Activated naive CD4-positive, alpha-beta T cell treated with anti-CD3 and anti-CD28 coated beads for 36 hours (primary cell): ENCODE measurements at places on chromosomes 1 and 21. TPM values are rescaled to one million over a fixed set of nuclear protein-coding genes. Genes with fewer than 3 reads are reported as not detected.

The ANKRD35 gene
- 0.19 TPM for total RNA-seq

The BSDC1 gene
- total RNA-seq: 35.2 TPM

DNA sequence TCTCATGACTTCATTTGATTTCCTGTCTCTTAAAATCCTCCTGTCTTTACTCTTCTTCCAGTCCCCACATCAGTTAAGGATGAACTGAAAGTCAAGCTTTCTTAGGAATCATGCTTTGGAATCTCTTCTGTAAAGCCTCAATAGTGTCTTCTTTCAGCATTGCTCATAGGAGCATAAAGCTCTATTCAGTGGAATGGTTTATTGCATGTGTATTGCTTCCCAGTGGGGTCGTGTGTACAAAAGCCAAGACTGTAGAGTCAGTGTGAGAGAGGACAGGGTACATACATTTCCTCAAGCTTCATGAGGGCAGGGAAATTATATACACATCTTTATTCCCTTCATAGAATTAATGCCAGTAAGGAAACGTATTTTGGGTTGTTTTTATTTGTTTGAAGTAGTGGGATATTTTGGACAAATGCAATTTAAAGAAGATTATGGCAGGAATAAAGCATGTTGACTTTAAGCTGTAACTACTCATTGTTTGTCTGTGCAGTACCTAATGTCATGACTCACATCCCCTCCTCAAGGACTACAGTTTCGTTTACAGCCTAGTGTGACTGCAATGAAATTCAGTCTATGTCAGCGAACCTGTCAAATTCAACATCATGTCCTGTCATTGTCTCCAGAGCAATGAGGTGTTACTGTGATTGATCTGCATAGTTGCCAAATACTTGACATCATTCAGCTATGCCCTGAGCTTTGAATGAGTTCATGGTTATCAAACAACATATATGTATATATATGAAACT lies 2164.2 kb downstream of the NCAM2 start:
- DNase-seq: no peak

DNA sequence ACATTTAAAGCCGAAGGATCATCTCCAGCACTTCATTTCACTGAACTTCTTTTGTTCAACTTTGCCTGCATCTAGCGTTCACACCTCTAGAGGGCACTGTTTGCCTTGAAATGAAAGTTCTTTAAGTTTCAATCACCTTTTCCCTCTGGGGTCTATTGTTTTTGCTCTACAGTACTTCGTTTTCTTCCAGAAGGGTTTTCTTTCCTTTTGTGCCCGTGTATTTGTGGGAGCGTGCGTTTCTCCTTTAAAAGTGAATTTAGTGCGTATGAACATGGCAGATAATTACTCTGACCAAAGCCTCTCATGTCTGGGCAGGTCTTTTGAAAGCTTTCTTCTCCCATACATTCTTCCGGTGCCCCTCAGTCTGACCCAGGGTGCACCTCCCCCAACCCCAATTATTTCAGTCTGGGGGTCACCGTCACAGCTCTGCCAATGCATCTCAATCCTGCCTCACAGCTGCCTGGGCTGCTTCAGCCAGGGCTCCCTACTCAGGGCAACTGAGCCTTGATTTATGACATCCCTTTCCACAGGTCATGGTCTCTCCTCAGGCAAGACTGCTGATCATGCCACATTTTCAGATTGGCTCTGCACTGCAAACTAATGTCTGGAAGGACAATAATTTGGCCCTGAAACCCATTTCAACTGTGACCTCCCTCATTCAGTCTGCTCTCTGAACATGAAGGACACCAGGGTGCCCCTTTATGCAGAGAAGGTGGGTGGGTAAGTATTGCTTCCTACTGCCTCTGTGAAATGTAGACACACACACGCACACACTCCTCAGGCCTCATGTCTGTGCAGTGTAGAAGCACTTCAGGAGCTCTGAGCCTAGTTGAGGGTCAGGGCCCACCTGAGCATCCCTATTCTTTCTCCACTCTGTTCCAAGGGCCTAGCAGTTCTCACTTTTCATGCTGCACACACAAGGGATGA lies 88.6 kb downstream of the NUF2 start:
- DNase-seq: peak; percentile 63

- DNase-seq: peak; percentile 59
Observed at GRCh38 chr21:44089001-44089911, 17.9 kb upstream of the PWP2 start.

GRCh38 chr21:43775795-43776430 lies at the start of gene CSTB:
CSTB (minus strand) TSS chr21:43776308; CDS start chr21:43776269, 39 bp downstream.
- peak; percentile 85 for DNase-seq

- no peak for DNase-seq
Observed at GRCh38 chr21:34671891-34672290, 3.1 kb downstream of the CLIC6 start.

- peak; percentile 4 for DNase-seq
Observed at GRCh38 chr1:235018161-235018560, 110.5 kb downstream of the TOMM20 start.

GRCh38 chr1:11462224-11462923 lies 16.6 kb upstream of the DISP3 start:
- no peak for DNase-seq

- no peak for DNase-seq
Observed at GRCh38 chr1:9413877-9414213, 121.2 kb downstream of the SPSB1 start.

DNA sequence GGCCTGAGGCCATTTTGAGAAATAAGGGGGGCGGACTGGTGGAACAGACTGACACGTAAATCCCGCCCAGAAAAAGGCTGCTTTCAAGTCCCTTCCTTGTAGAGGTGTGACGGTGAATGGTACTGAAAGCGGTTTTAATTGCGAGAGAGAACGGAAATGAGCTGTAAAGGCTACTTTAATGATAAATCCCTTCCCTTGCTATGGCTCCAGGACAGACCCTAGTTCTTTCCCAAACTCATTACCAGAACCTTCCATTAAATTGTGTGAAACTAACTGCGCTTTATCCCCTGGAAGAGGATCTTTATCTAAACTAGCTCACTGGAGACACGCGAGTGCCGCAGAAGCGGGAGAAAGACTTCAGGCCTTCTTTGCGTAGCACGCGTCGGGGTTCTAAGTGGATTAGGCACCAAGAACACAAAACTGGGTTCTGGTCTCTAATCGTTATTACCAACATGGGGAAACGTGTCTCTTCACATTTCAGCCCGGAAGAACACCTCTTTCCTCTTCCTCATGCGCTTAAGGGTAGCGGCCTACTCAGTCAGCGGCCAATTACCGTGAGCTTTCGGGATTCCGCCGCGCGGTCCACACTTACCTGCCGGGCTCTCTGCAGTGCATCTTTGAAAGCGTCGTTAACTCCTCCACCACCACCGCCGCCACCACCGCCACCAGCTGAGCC lies 441 bp downstream of the FUBP1 start:
- peak; percentile 89 for DNase-seq

DNA sequence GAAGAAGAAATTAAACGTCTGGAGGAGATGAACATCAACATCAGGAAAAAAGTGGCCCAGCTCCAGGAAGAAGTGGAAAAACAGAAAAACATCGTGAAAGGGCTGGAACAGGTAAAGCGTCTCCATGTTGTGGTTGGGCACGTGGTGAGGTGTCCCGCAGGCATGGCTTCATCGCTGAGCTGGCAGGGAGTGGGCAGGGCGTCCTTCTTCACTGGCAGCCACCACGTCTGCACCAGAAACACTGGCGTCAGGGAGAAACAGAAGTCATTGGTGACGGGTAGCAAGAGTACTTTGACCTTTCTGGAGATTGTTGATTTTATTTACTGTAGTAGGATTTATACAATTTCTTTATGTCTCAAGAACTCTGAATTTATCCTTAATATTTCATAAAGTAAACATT lies 59.0 kb upstream of the DIP2A start:
- no peak for DNase-seq

DNA sequence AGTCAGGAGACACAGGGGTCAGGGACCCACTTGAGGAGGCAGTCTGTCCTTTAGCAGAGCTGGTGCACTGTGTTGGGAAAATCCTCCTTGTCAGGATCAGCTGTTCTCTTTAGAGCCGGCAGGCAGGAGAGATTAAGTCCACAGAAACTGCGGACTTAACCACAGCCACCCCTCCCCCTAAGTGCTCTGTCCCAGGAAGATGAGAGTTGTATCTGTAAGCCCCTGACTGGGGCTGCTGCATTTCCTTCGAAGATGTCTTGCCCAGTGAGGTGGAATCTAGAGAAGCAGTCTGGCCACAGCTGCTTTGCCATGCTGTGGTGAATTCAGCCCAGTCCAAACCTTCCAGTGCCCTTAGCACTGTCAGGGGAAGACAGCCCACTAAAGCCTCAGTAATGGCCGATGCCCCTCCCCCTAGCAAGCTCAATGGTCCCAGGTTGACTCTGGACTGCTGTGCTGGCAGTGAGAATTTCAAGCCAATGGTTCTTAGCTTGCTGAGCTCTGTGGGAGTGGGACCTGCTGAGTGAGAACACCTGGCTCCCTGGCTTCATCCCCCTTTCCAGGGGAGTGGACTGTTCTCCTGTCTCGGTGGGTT lies 172.8 kb downstream of the ST6GALNAC3 start:
- DNase-seq: no peak

DNA sequence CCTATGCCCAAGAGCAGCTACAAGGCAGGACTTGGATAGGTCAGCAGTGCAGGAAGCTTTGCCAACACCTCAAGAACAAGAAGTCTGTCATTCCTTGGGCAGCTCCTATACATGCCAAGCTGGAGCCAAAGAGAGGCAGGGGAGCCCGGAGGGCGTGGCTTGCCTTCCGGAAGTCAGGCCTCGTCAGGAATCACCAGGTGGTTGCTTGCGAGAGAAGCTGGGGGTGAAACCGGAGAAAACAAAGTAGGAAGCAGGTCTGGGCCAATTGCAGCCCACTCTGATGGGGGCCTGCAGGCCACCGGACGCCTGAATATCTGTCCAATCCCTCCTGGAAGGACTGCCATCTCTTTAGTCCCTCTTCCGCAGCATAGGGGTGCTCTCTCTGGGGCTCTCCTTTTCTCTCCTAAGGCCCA lies 794 bp upstream of the FAM76A start:
- peak; percentile 11 for DNase-seq

- DNase-seq: no peak
Observed at GRCh38 chr1:39360731-39361130, 130.7 kb upstream of the BMP8A start.
